Neural progenitor cell (in vitro differentiated cells): ENCODE measurements at places on chromosomes 5 and 9. TPM values are rescaled to one million over a fixed set of nuclear protein-coding genes. Genes with fewer than 3 reads are reported as not detected.
A peak's percentile ranks its signal among the peaks of the same experiment; 100 is the strongest.

The ECM2 gene
- not detected in 2 replicates for total RNA-seq

The MEGF10 gene
- 1.3 and 2.2 TPM in 2 replicates for total RNA-seq

GRCh38 chr9:70020991-70021571 lies 22.6 kb upstream of the MAMDC2 start:
- no peak for DNase-seq

DNA sequence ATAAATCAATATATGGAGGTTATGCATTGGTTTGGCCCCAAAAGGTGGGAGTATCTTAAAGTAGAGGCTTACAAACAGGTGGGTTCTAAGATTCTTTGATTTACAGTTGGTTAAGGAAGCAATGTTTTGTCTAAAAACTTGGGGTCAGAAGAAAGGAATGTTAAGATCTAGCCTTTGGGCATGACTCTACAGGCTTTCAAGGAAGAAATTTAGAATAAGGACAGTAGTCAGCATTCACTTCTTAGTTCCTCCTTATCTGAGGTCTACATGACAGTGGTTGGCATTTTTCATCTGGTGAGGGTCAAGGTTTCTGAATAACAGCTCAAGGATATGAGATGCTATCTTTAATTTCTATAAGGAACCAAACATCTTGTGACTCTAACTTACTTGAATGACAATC lies 122.8 kb downstream of the CAMK4 start:
- DNase-seq: no peak

- no peak for DNase-seq
Measured at GRCh38 chr5:143390941-143391340, 12.5 kb downstream of the NR3C1 start.

- DNase-seq: peak; percentile 38
Measured at GRCh38 chr9:92947268-92948037, at the start of gene FGD3. Gene FGD3, plus strand, starts transcription at chr9:92947523. Its CDS starts 28,734 bp downstream, at chr9:92976257.

- DNase-seq: no peak
Measured at GRCh38 chr5:142110046-142110531, 1.5 kb downstream of the NDFIP1 start.

GRCh38 chr5:54883374-54884194 lies 101.8 kb downstream of the ESM1 start:
- DNase-seq: peak; percentile 74
